ENCODE measurements at places on chromosomes 2 and 18. TPM values are rescaled to one million over a fixed set of nuclear protein-coding genes. Genes with fewer than 3 reads are reported as not detected.
A peak's percentile ranks its signal among the peaks of the same experiment; 100 is the strongest.

The ALPG gene
- 1.2 TPM for total RNA-seq

The MTA3 gene
- 65.8 TPM for total RNA-seq

The LYPD6B gene
- 12.4 TPM for total RNA-seq

GRCh38 chr18:61980355-61980754 lies 87.5 kb upstream of the RNF152 start:
- no peak overlapping the region for H3K27ac ChIP-seq
- H3K36me3 ChIP-seq = no peaks in the 10 kb centered on the region
- H3K27me3 ChIP-seq = no peaks in the 10 kb centered on the region
- no peak for DNase-seq

GRCh38 chr2:164430166-164430783 lies 191.0 kb downstream of the GRB14 start:
- no peak overlapping the region for H3K27ac ChIP-seq
- DNase-seq = peak; percentile 45
- no peaks in the 10 kb centered on the region for H3K4me1 ChIP-seq
- no peaks in the 10 kb centered on the region for H3K27me3 ChIP-seq
- no peaks in the 10 kb centered on the region for H3K36me3 ChIP-seq

Data from lung (tissue), 17 donors.